ENCODE measurements at places on chromosomes 1 and 21.

DNA sequence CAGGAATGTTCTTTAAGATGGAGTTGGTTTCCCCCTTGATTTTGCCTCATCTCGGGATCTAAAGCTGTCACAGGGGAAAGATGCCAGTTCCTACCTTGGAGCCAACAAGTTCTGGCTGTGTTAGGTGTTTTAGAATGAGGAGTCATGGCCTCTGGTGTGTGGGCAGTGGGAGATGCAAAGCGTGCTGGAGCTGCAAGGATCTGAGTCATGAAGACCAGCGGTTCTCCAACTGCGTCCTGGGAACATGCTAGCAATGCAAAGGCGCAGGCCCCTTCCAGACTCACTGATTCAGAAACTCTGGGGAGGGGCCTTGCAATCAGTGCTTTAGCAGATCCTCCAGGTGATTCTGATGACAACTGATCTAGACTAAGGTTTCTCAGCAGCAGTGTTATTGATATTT is 109.1 kb downstream of the UCK2 start:
- DNase-seq = no peak

GRCh38 chr1:109531380-109531779 is 8.3 kb upstream of the GPR61 start:
- no peak for DNase-seq

GRCh38 chr1:197342044-197342565 is 74.1 kb downstream of the CRB1 start:
- DNase-seq = no peak

DNA sequence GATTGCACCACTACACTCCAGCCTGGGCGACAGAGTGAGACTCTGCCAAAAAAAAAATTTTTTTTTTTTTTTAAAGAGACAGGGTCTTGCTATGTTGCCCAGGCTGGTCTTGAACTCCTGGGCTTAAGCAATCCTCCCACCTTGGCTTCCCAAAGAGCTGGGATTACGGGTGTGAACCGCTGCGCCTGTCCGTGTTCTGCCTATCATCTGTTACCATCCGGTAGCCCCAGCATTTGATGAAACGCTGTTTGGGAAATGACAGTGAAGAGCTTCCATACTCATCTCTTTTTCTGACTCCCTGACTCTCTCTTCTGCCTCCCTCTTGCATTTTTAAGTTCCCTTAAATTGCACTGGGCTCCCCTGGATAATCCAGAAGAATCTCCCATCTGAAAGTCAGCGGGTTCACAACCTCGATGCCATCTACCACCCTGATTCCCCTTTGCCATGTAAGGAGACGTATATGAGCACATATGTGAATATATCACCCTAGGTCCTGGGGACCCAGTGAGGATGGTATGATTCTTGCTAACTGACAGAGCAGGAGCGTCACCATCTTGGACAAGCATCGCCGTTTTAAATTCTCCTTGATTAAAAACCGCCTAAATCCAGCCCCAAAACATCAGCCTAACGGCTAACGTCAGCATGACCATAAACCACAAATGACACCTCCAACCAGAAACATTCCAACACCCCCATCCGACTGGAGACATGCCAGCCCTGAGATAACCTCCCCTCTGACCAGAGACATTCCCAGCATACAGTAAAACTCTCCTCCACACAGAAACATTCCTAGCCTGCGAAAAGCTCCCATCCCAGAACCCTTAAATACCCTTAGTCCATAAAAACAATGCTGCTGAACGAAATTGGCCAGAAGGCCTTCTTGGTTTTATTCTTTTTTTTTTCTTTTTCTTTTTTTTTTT is 12.4 kb downstream of the TNFRSF8 start:
- DNase-seq = no peak

GRCh38 chr1:91781901-91782622 is 103.9 kb downstream of the TGFBR3 start:
- no peak for DNase-seq

- no peak for DNase-seq
These were observed 53.8 kb downstream of the PRDM2 start for GRCh38 chr1:13753636-13754402.

DNA sequence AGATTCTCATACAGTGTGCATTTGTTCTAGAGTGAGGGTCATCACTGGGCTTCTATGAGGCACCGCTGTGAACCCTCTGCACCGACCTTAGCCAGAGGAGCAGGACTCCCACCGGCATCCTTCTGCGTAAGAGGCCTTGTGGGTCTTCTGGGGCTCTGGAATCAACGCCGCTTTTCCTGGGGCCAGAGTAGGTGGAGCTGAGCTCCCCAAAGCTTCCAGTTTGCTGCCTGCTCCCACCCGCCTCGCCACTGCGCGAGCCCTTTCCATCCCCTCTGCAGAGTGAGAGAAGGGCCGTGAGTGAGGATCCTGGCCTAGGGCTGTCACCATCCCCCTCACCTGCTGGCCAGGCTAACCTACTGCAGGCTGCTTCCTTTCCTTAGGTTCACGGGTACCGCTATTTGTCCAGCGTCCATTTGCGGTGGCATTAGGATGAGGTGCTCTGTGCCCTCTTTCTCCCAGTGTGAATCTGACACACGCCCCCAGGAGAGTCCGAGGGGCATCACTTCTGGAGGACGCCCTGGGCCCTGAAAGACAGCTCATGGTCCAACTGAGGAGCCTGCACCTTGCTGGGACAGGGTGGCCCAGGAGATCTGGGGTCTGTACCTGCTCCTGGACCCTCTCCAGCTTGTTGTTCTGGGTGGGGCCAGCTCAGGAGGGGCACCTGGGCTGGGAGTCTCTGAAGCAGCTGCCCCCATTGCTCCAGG is 36.2 kb downstream of the UMODL1 start:
- no peak for DNase-seq

GRCh38 chr1:78441921-78442320 is 48.9 kb upstream of the PTGFR start:
- no peak for DNase-seq

DNA sequence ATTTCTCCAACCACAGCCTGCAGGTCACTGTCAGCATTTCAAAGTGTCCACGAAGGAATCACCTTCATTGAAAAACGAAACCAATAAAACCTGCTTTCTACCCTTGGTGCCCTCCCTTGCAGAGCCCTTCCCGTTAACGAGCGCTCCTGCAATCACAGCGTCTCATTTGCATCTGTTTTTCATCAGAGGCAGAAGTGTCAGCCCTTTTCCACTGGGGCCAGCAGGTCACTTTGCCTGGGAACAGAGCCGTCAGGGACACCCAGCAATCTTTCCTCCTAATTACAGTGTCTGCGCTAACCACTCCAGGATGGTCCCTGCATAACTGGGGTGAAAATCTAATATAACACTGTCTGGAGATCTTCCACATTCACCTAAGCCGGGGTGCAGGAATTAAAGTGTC is 85.3 kb downstream of the PSMG1 start:
- peak; percentile 42 for DNase-seq

DNA sequence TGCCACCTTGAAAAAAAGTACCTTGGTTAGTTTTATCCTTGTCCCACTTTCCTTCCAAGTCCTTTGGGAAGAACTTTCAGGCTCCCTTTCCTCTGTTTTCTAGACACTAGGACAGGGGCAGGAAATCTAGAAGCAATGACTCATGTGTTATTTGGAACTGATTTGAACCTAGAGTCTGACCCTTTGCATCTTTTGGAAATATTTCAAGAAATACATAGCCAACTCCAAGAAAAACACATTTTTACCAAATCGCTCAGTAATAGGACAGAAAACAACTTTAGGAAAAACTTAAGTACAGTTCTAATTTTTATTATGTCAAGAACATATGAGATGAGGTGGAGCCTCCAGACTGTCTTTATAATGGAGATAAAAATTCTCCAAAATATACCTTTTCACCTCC is 292.4 kb downstream of the PTBP2 start:
- DNase-seq = no peak

- no peak for DNase-seq
These were observed 121.8 kb downstream of the PLA2G4A start for GRCh38 chr1:186950547-186950946.

DNA sequence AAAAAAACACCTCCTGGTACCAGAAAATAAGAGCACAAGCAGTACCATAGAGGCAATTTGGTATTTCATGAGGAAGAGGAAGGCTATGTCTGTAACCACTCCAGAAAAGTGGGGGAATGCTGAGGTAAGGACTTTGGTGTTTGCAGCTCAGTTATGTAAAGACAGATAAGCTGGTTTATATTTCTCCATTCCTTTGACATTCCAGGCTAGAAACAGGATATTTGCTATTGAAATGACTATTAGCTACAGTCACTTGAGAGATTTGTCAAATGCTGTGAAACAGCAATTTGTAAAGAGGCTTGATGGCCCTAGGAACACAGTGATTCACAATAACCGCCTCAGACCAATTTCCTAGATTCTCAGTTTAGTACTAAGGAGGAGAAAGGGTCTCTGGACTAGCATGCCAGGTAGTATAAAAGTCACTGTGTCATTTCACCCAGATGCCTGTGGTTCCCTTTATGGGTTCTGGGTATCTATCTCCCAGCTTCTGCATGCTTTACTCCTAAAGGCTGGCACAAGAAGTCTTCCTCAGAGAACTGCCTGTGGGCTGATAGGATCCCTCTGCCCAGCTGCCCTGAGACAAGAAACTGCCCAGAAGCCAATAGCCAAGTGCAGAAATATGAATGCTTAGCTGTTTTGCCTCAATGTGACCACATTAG is 80.5 kb downstream of the VCAM1 start:
- DNase-seq = no peak

DNA sequence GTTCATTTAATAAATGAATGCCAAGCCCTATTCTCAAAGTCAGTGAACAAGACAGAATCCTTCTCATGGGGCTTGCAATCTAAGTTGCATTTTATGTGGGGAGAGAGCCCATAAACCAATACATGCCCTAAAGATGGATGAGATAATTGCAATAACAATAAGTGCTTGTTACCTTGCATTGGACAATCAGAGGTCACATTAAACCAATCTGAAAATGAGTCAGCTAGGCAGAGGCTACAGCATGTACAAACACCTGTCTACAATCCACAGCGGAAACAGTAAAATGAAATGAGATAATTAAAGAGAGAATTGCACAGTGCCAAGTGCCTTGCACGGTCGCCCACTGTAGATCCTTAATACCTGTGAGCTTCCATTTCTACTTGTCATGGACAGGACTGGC is 7.4 kb upstream of the IGFN1 start:
- DNase-seq = no peak

DNA sequence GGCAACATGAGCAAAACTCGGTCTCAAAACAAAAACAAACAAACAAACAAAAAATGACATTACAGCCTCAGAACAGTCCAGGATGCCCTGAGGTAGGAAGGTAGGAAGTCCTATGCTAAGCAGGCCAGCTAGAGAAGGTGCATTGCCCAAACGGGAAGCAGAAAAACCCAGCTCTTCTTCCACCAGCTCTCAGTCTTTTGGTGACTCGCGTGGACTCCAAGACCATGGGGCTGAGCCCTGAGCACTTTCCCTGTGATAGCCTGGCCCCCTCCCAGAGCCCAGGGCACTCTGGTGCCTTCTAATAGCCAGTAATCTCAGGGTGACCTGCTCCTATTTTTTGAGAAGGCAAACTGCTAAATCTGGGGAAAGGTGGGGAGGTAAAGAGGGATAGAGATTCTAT is 16.1 kb downstream of the PHLDA3 start:
- DNase-seq = no peak

Measured in SK-N-DZ (cell line).